ENCODE measurements at places on chromosomes 7 and 10. TPM values are rescaled to one million over a fixed set of nuclear protein-coding genes. Genes with fewer than 3 reads are reported as not detected.

DNA sequence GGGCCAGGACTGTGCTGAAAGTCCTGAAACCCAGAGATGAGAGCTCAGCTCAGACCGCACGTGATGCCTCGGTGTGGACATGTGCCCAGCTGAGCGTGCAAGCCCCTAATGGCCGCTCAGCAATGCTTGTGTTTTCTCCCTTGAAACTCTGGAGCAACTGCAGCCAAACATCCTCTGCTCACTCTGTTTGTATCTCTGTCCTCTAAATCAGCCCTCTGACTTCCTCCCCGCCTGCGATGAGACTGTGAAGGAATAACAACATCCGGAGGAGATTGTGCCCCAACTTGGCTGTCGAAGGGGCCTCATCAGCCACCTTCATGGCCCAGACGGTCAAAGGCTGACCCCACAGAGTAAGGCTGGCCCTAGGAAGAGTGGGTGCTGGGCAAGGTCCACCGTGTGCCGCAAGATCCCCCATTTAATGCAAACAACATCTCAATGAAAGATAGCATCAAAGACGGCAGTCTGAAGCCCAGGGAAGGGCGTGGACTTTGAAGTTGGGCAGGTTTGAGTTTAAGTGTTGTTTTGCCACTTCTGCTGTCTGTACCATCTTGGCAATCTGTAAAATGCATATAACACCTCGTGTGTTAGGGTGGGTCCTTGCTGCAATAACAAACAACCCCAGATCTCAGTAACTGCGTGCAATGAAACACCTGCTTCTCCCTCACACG is 39.9 kb downstream of the CALML3 start:
- DNase-seq: no peak
- H3K36me3 ChIP-seq: no peaks in the 10 kb centered on the region
- peak overlapping the region; percentile 60 for H3K4me3 ChIP-seq
- peak overlapping the region; percentile 5 for H3K27ac ChIP-seq

GRCh38 chr10:6401558-6402348 is 178.3 kb downstream of the PRKCQ start:
- DNase-seq: peak; percentile 67
- peak overlapping the region; percentile 60 for H3K27ac ChIP-seq
- peaks cover 62% of the 10 kb centered on the region for H3K4me1 ChIP-seq
- no peaks in the 10 kb centered on the region for H3K36me3 ChIP-seq
- H3K4me3 ChIP-seq: peak overlapping the region; percentile 64
- H3K27me3 ChIP-seq: peaks cover 35% of the 10 kb centered on the region

DNA sequence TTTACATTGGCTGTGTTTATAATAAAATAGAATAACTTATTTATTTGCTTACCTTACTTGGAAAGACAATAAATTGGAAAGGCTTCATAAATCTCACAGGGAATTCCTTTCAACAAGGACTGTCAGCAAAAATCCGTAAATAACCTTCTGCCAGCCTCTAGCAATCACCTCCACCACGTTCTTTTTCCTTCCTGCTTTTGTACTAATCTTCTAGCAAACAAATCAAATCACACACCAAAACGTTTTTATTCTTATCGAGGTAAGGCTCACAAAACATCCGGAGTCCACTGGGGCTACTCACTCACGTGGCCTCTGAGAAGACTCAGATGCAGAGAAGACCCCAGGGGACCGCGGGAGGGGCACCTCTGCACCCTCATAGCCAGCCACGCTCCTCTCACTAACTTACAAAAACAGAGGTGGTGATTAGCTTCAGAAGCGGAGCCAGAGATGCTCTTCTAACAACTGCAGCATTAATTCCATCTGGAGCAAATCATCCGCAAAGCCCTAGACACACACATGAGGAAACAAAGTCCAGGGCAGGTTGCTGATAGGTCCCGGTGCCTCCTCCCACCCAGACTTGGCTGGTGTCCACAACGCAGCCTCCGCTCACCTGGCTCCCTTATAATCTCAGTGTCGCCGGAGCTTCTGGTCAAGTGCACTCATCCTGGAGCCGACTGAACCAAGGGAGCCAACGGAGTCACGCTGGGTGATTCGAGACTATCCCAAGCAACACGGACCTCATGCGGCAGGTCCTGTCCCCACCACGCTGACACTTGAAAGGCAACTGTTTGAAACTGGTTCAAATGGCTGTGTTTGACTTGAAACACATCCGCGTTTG is 22.5 kb downstream of the CTBP2 start:
- DNase-seq: no peak
- H3K4me1 ChIP-seq: no peaks in the 10 kb centered on the region
- no peak overlapping the region for H3K27ac ChIP-seq

- H3K4me3 ChIP-seq: no peak overlapping the region
- no peak for DNase-seq
- no peak overlapping the region for H3K27ac ChIP-seq
- H3K4me1 ChIP-seq: no peaks in the 10 kb centered on the region
- H3K36me3 ChIP-seq: no peaks in the 10 kb centered on the region
- H3K27me3 ChIP-seq: no peaks in the 10 kb centered on the region
Observed at GRCh38 chr10:10093021-10093420, 924.7 kb upstream of the CELF2 start.

- H3K4me3 ChIP-seq: no peak overlapping the region
- no peaks in the 10 kb centered on the region for H3K36me3 ChIP-seq
- DNase-seq: no peak
- peaks cover 64% of the 10 kb centered on the region for H3K4me1 ChIP-seq
Observed at GRCh38 chr10:124957404-124957947, 15.6 kb downstream of the ZRANB1 start.

DNA sequence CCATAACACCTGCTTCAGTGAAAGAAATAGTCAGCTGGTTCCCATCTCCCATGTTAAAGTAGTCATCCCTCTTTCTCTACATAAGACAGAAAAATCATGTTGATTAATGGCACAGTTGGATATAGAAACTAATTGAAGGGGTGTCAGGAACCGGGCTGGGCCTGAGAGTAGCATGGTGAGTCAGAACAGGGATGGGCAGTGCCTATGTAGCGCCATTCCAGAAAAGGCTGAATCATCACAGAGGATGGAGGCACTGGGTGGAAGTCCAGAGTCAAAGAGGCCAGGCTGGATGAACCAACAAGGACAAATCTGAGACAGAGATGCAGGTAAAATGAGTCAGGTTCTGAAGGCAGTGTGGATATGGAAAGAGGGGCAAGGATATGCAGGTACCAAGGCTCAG is 201.2 kb downstream of the LHFPL3 start:
- no peaks in the 10 kb centered on the region for H3K36me3 ChIP-seq
- H3K4me1 ChIP-seq: no peaks in the 10 kb centered on the region
- no peak overlapping the region for H3K4me3 ChIP-seq
- no peak overlapping the region for H3K27ac ChIP-seq
- no peaks in the 10 kb centered on the region for H3K27me3 ChIP-seq

- H3K4me3 ChIP-seq: no peak overlapping the region
- H3K4me1 ChIP-seq: no peaks in the 10 kb centered on the region
- H3K36me3 ChIP-seq: no peaks in the 10 kb centered on the region
- no peak overlapping the region for H3K27ac ChIP-seq
- peaks cover 7% of the 10 kb centered on the region for H3K27me3 ChIP-seq
Observed at GRCh38 chr7:4818000-4818794, 42.8 kb downstream of the AP5Z1 start.

GRCh38 chr10:2791774-2792443 is 275.4 kb upstream of the PFKP start:
- H3K27ac ChIP-seq: no peak overlapping the region
- peak overlapping the region; percentile 22 for H3K4me3 ChIP-seq
- DNase-seq: peak; percentile 44
- H3K36me3 ChIP-seq: peaks cover 5% of the 10 kb centered on the region

DNA sequence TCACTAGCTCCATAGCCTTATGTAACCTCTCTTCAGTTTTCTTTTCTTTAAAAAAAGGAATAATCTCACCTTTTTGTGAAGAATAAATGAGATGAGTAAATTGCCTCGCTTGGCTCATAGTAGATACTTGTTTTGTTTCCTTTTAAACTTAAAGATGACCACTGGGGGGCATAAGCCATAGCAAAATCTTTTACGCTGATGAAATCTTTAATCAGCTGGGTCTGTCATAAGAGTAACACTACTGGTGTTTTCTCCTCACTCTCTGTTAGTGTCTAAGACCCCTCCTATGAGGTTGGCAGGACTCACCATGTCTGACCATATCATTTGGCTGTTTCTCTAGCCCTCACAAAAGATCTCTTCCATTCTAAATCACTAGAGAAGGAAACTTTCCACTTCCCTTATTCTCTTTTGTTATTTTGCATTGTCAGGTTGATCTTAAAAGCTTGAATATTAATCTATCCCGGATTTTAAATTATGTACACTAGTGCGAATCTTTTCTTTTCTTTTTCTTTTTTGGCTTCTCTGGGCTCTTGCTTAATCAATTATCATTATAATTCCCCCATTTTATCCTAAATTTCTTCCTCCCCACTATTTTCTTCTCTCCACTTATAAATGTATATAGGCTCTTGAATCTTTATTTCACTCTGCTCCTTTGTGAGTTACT is 12.5 kb downstream of the STAG3 start:
- no peaks in the 10 kb centered on the region for H3K27me3 ChIP-seq
- no peak overlapping the region for H3K4me3 ChIP-seq
- peaks cover 43% of the 10 kb centered on the region for H3K4me1 ChIP-seq

The OPTN gene
- 121 TPM for total RNA-seq

The CCL24 gene
- 0.46 TPM for total RNA-seq

The CEP55 gene
- total RNA-seq: 46.6 TPM

The NEUROG3 gene
- total RNA-seq: 0.39 TPM

The IDI2 gene
- not detected for total RNA-seq

The TAC1 gene
- 3.2 TPM for total RNA-seq

The GCK gene
- 0.67 TPM for total RNA-seq

The FAM25G gene
- total RNA-seq: not detected

The TRPV5 gene
- not detected for total RNA-seq

The ZNF398 gene
- 15.0 TPM for total RNA-seq

The ADD3 gene
- total RNA-seq: 122 TPM
